ENCODE measurements at places on chromosomes 16 and 17. TPM values are rescaled to one million over a fixed set of nuclear protein-coding genes. Genes with fewer than 3 reads are reported as not detected.

TPSD1 gene
- not detected for total RNA-seq

GUCY2D gene
- total RNA-seq: 0.34 TPM

ZFP1 gene
- total RNA-seq: 20.8 TPM

CACNG3 gene
- not detected for total RNA-seq

RCVRN gene
- not detected for total RNA-seq

CDC42EP4 gene
- 1.6 TPM for total RNA-seq

SLC16A6 gene
- total RNA-seq: 8.7 TPM

DOC2B gene
- 0.25 TPM for total RNA-seq

CACNA1H gene
- total RNA-seq: 0.48 TPM

LRRC75A gene
- 3.4 TPM for total RNA-seq

TMEM219 gene
- total RNA-seq: 84.5 TPM

CSNK2A2 gene
- 121 TPM for total RNA-seq

DPEP3 gene
- total RNA-seq: 0.16 TPM

STX1B gene
- total RNA-seq: 6.1 TPM

CLCN7 gene
- 53.7 TPM for total RNA-seq

PLEKHH3 gene
- total RNA-seq: 1.2 TPM

FAM83G gene
- total RNA-seq: 11.3 TPM

KRT17 gene
- 0.63 TPM for total RNA-seq

ANKS4B gene
- not detected for total RNA-seq

SLFN12L gene
- 73.6 TPM for total RNA-seq

EFTUD2 gene
- 132 TPM for total RNA-seq

C1QTNF8 gene
- not detected for total RNA-seq

KRT36 gene
- total RNA-seq: not detected

MRPL45 gene
- total RNA-seq: 54.9 TPM

PFN1 gene
- total RNA-seq: 1,225 TPM

Data from activated T-cell treated with anti-CD3 and anti-CD28 coated beads, Interleukin-2, amount 50 U/mL, for 72 hours (primary cell).